ENCODE measurements at places on chromosomes 6 and 20.

- no peak for DNase-seq
These were observed 78.0 kb upstream of the AGPAT4 start for GRCh38 chr6:161351858-161352257.

GRCh38 chr6:165725201-165725600, 62.2 kb upstream of the PDE10A start:
- no peak for DNase-seq

DNA sequence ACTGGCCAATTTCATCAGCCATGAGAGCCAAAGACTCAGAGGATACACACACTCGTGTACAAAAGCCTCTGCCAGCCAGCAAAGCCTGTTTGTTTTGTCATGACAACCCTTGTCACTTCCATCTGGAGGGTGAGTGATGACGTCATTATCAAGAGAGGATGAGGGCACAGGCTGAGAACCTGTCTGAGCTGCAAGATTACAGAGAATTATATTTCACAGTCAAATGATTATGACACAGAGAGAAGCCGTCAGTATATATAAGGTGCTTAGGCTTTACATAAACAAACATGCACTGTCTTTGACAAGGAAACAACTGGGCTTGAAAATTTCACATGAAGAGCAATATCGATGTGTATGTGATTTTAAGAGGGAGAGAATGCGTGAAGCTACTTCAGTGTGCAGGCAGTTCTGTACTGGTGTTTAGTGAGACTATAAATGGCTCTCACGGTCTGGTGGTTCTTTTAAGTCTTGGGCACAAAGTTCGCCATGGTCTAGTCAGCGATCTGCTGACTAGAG, 36.5 kb upstream of the BCLAF1 start:
- no peak for DNase-seq

GRCh38 chr6:391559-392440, at the start of gene IRF4:
TSS of gene IRF4 (plus strand) at chr6:391752. CDS start at chr6:393153, 1,401 bp downstream.
- DNase-seq: no peak

GRCh38 chr6:30781743-30782424, 37.5 kb upstream of the IER3 start:
- peak; percentile 81 for DNase-seq

GRCh38 chr6:135270676-135271536, 89.8 kb downstream of the MYB start:
- DNase-seq: no peak

- no peak for DNase-seq
These were observed 212.2 kb downstream of the TBC1D7 start for GRCh38 chr6:13116155-13116554.

DNA sequence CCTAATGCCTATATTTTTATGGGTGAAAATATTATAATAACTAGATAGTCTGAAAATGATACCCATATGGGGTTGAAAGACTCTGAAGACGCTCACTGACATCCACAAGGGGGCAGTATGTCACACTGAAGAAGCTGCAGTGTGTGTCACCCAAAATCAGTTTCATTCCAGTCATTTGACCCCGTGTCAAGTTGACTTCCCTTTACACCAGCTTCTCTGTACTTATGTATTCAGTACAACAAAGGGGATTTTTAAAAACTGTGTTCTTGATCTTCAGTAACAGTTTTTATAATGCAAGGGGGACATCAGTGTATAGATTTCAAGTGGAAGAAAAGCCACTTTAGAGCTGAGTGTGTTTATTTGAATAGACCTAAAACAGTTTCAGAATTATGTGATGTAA, 19.3 kb downstream of the FAXC start:
- peak; percentile 68 for DNase-seq

DNA sequence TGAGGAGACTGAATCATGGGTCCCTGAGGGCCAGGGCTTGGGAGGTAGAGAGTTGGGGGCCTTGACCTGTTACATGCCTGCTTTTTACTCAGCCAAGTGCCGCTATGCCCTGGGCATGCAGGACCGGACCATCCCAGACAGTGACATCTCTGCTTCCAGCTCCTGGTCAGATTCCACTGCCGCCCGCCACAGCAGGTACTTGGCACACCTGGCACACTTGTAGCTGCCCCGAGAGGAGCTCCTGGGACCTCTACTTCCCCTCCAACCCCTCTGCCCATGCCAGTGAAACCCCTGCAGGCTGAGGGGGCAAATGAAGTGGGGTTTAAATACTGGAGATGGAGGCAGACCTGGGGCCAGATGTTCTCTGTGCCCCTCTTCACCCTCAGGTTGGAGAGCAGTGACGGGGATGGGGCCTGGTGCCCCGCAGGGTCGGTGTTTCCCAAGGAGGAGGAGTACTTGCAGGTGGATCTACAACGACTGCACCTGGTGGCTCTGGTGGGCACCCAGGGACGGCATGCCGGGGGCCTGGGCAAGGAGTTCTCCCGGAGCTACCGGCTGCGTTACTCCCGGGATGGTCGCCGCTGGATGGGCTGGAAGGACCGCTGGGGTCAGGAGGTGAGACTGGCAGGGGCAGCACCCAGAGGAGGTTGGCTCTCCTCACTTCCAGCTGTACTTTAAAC, 4.6 kb downstream of the DDR1 start:
- DNase-seq: no peak

- DNase-seq: no peak
These were observed 329.1 kb downstream of the SAMD5 start for GRCh38 chr6:147837540-147837939.

- DNase-seq: peak; percentile 70
These were observed 67.4 kb downstream of the MOXD1 start for GRCh38 chr6:132333639-132334520.

- DNase-seq: no peak
These were observed 42.2 kb upstream of the EDN3 start for GRCh38 chr20:59258221-59258621.

GRCh38 chr20:35314816-35315631, 22.8 kb upstream of the FAM83C start:
- no peak for DNase-seq

- DNase-seq: no peak
These were observed 10.5 kb downstream of the PLN start for GRCh38 chr6:118558464-118559217.

DNA sequence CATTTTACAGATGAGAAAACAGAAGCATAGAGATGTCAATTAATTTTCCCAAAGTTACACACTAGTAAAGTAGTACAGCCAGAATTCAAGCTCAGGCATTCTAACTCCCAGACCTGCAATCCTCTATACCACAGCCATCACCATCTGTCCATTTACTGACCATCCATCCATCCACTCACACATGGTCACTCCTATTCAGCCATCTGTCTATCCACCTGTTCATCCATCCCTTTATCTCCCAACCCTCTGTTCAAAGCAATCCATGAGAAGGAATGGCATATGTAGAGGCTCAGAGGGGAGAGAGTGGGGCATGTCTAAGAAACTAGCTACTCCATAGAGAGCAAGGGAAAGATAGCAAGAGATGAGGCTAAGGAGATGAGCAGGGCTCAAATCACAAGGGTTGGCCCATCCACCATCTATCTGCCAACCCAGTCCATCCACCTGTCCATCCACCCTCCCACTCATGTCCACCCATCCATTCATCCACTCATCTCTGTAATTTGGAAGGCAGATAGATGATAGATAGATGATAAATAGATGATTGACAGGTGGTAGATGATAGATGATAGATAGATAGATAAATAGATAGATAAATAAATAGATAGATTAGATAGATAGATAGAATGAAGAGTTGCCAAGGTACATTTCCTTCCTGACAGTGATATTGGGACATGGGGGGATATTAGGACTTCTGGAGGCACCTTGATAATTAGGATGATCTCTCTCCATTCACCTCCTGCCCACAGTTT, 12.2 kb upstream of the C6orf132 start:
- DNase-seq: no peak

- DNase-seq: no peak
These were observed 373.3 kb downstream of the CDKAL1 start for GRCh38 chr6:20907486-20908071.

DNA sequence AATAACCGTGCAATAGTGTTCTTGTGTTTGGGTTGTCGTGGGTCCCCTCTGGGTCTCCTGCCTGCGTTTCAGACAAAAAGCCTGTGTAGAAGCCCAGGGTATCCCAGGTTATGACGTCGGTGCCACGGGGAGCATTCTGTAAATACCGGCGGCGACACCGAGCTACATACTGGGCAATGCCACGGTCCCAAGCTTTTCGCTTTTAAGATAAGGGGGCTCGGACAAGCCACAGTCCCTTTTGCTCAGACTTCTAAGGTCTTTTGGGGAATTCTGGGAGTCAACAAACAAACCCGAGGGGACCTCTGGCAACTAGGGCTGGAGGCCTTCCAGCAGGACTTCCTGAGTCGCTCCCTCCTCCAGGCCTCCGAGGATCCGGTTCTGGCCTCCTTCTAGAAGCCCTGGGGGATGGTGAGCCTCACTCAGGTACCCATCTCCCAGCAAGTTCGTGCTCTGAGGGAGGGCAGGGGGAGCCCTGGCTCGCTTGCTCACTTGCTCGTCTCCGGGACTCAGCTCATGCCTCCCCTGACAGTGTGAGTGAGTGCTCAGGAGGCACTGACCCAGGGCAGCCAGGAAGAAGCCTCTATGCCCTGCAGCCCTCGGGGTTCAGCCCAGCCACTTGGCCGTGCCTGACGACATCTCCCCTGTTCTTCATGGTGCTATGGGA, 62.4 kb upstream of the MRPS10 start:
- DNase-seq: peak; percentile 63

GRCh38 chr20:50138479-50139393, 14.8 kb downstream of the PEDS1 start:
- peak; percentile 37 for DNase-seq

GRCh38 chr6:104860221-104860620, 502 bp upstream of the HACE1 start:
- DNase-seq: no peak

DNA sequence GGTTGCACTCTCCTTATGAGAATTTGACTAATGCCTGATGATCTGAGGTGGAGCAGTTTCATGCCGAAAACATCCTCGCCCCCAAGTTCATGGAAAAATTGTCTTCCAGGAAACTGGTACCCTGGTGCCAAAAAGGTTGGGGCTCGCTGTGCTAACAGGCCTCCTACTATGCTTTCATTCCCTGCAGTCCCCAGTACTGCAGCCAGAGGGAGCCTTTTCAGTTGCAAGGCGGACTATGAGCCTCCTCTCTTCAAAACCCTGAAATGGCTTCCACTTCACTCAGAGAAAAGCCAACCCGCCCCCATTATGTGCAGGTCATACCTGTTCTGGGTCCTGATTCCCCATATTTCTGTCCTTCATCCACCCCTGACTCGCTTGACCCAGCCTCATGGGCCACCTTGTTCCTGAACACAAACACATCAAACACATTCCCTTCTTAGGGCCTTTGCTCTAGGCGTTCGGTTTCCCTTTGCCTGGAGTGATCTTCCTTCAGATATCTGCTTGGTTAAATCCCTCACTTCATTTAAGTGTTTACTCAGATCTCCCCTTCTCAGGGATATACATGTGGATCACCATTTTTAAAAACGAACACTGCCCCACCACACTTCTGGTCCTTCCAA, 173.7 kb downstream of the PHACTR1 start:
- no peak for DNase-seq

- DNase-seq: no peak
These were observed 70.7 kb upstream of the TAB2 start for GRCh38 chr6:149246691-149247384.

DNA sequence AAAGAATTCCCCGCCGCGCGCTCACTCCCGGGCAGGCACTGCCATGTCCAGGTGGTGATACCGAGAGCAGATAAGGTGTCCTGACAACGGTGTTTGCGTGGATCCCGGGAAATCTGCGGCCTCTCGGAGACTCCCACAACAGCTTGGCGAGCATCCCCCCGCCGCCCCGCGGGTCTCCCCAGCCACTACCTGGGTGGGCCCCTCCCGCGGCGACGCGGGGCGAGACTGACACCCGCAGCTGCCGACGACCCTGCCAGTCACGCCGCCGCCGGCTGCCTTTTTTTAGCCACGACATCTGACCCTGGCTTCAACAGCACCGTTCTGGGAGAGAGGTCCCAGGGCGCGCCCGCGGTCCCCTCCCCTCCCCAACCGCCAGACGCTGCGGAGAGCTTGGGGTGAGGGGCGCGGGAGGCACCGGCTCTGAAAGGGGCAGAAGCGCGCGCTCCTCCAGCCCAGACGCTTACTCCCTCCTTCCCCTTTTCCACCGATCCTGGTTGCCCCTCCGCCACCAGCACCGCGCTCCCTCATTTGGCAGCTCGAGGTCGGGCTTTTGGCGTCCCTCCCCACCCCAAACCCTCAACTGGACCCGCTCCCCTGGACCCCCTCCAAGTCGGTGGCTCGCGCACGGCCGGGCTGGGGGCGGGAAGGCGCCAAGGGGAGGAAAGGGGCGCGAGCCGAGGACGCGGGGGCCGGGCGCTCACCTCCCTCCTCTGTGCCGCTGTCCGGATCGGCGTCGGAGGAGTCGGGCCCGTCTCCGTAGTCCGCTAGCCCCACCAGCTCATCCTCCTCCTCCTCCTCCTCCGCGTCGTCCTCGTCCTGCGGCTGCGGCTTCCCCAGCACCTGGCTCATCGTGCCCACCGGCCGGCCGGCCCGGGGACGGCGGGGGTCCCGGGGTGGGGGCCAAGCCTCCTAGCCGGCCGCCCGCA, 665 bp downstream of the RRAGD start:
- no peak for DNase-seq

DNA sequence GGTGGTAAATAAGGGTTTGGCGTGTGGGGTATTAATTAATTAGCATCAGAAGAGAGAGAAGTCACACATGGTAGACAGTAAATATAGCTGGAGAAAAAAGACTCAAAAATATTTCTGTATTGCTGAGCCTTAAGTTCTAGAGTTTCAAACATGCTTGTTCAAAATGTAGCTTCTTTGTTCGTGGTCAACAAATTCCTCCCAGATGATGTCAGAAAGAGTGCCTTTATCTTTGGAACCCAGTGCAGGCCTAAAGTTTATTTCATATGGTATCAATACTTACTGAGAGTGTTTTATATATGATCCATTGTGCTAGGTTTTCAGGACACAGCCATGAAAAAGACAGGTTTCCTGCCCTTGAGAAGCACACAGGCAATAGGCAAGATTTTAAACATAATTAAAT, 18.3 kb downstream of the MARCKS start:
- peak; percentile 5 for DNase-seq

- DNase-seq: no peak
These were observed 211.6 kb downstream of the WDR27 start for GRCh38 chr6:169490246-169490641.
